ENCODE measurements at places on chromosomes 4 and X. TPM values are rescaled to one million over a fixed set of nuclear protein-coding genes. Genes with fewer than 3 reads are reported as not detected.

DNA sequence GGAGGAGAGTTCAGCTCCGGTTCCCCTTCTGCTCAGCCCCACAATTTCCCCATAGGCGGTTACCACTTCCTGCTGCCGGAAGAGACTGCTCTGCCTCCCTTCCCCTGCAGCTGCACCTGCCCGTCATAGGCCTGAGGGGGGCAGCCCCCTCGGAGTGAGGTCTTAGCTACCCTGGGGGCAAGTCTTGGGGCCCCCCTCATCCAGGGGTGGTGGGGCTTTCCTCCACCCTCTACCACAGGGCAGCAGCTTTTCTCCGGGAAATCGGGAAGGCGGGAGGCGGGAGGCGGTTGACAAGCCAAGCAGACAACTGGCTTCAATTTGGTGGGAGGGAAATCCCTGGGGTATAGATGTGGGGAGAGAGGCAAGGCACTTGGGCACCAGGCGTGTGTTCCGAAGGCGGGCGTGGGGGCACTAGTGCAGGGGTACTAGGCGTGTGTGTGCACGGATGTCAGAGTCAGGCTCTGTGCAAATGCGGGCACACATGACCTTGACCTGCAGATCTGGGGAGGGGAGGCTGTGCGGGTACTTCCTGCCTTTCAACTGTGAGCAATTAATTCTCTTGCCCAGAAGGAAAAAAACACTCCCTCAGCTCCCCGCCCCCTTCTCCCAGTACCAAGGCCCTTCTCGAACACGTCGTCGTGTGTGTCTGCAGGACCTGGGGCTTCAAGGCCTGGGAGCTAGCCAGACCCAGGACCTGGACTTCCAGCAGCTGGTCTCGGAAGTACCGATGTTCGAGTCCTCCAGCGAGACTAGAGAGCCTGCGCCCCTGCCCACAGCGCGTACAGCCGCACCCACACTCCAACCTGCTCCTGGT is 1.0 kb upstream of the ARHGAP4 start:
- peak overlapping the region; percentile 97 for H3K27ac ChIP-seq
- H3K4me1 ChIP-seq = peaks cover 2% of the 10 kb centered on the region
- no peaks in the 10 kb centered on the region for H3K27me3 ChIP-seq
- H3K4me3 ChIP-seq = peak overlapping the region; percentile 82

The USP51 gene
- 1.1 TPM for total RNA-seq

The MUC7 gene
- total RNA-seq = not detected

DNA sequence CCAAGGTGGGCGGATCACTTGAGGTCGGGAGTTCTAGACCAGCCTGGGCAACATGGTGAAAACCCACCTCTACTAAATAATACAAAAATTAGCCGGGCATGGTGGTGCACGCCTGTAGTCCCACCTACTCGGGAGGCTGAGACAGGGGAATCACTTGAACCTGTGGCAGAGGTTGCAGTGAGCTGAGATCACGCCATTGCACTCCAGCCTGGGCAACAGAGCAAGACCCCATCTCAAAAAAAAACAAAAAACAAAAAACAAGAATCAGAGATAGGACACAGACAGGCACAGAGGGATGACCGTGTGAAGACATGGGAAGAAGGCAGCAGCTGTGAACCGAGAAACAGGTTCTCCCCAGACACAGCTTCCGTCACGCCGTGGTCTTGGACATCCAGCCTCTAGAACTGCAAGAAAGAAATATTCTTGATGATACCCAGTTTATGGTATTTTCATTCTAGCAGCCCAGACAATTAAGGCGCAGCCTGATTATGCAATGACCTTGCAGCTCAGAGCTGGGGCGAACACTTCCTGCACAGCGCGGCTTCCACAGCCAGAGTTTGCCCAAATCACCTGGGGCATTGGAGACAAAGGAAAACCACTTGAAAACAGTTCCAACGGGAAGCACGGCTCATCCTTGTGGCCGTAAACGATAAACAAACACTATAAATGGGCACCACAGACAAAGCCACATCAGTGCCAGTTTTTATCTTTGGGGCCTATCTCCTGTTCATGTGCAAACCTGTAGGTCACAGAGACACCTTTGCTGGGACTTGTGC is 4.2 kb upstream of the ARSD start:
- no peaks in the 10 kb centered on the region for H3K36me3 ChIP-seq
- no peaks in the 10 kb centered on the region for H3K27me3 ChIP-seq
- H3K27ac ChIP-seq = no peak overlapping the region

The FMR1NB gene
- not detected for total RNA-seq

GRCh38 chr4:6910340-6910959 is 824 bp downstream of the TBC1D14 start:
- no peaks in the 10 kb centered on the region for H3K27me3 ChIP-seq
- H3K27ac ChIP-seq = no peak overlapping the region
- H3K4me3 ChIP-seq = peak overlapping the region; percentile 81
- no peak for DNase-seq
- H3K36me3 ChIP-seq = no peaks in the 10 kb centered on the region
- peaks cover 9% of the 10 kb centered on the region for H3K4me1 ChIP-seq

The ZNF185 gene
- total RNA-seq = 3.6 TPM

GRCh38 chrX:28880136-28880535 is 292.9 kb downstream of the IL1RAPL1 start:
- no peak overlapping the region for H3K4me3 ChIP-seq
- H3K36me3 ChIP-seq = no peaks in the 10 kb centered on the region
- no peaks in the 10 kb centered on the region for H3K4me1 ChIP-seq

DNA sequence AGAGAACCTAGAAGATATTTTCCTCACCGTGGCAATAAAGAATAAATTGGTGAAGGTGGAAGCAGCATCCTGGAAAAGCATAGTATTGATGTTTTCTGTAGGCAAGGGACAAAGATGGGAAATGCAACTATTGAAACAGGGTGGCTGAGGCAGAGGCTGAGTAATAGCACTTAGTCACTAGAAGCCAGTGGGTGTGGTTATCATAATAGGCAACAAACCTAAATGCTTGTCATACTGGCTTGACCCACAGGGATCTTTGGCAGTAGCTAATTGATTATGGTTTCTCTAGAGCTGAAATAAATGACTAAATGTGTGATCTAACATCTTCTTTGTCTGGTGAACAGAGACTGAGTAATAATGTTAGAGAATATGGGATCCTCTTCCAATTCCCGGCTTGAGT is 353.6 kb upstream of the RPS6KA3 start:
- DNase-seq = no peak
- no peaks in the 10 kb centered on the region for H3K36me3 ChIP-seq
- H3K27ac ChIP-seq = no peak overlapping the region
- no peak overlapping the region for H3K4me3 ChIP-seq
- H3K27me3 ChIP-seq = no peaks in the 10 kb centered on the region

GRCh38 chr4:121863799-121864198 is 6.5 kb downstream of the BBS7 start:
- no peak for DNase-seq
- no peaks in the 10 kb centered on the region for H3K4me1 ChIP-seq
- H3K4me3 ChIP-seq = no peak overlapping the region
- peaks cover 9% of the 10 kb centered on the region for H3K36me3 ChIP-seq
- H3K27ac ChIP-seq = no peak overlapping the region

The ZDHHC9 gene
- 17.7 TPM for total RNA-seq

Measured in IMR-90 (cell line).